H7 (cell line): ENCODE measurements at places on chromosomes 1 and 21. TPM values are rescaled to one million over a fixed set of nuclear protein-coding genes. Genes with fewer than 3 reads are reported as not detected.

RCSD1 gene
- total RNA-seq = 0.31 and 0.37 TPM in 2 replicates

DNA sequence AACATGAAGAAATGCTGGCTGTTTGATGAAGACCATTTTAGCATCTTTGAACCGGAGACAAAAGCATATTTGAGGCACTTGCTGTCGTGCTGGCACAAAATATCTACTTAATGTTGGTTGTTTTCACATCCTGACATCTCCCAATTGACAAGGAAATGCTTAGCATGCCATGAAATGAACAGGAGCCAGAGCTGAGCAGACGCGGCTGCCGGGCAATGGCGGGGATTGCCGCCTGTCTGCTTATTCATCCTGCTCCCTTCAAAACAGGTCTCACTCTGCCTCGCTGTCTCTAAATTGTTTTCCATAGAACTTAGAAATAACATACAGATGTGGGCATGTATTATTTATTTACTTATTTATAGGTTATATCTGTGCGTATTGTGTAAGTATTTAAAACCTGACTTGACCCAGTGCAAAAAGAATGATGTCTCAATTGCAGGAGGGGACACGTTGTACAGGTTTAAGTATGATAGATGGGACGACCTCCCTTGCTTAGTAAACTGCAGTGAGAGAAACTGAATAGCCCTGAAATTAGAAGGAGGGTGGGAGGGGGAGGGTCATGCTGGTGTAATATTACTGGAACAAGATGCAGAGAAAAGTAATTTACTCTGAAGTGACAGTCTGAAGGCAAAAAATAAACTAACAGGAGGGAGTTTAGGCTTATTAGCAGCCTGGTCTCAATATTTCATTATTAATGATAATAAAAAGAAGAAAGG, 590.4 kb upstream of the PLXNA2 start:
- DNase-seq = no peak

DNA sequence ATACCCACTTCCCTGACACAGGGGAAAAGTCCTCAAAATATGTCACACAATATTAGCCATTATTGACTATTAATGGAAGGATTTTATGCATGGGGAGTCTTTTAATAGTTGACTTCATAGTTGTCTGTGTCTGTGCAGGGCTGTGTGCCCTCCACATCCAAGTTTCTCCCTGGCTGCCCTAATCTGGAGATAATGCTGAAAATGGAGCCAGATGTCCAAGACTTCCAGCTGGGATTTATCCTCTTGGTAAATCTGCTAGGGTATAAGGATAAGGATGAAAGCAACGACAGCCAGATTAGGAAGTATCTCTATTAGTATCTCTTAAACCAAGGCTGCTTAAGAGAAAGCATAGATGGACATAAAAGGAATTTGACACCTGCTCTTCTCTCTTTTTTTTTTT, 42.1 kb downstream of the CDK18 start:
- DNase-seq = no peak

- no peak for DNase-seq
These were observed 24.0 kb upstream of the DENND1B start for GRCh38 chr1:197799271-197799670.

DNA sequence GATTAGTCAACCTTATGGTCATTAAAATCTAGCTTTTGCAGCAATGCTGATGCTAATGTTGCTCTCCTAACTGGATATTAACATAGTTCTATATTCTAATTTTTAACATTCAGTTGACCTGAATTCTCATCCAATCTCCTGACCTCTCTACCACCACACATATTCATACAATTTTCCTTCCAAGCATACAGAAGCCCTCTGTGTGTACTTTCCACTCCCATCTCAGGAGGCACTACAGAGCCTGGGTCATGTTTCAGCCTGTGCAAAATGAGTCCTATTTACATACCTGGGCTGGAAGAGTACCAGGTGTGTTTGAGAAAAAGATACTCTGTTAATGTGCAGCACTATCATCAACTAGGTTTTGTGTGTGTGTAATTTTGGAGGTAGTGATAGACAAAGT, 486.3 kb downstream of the NEGR1 start:
- no peak for DNase-seq

- DNase-seq = no peak
These were observed 39.0 kb downstream of the TEX35 start for GRCh38 chr1:178551940-178552339.

GRCh38 chr1:25128121-25128621, 104.1 kb downstream of the SYF2 start:
- no peak for DNase-seq

DNA sequence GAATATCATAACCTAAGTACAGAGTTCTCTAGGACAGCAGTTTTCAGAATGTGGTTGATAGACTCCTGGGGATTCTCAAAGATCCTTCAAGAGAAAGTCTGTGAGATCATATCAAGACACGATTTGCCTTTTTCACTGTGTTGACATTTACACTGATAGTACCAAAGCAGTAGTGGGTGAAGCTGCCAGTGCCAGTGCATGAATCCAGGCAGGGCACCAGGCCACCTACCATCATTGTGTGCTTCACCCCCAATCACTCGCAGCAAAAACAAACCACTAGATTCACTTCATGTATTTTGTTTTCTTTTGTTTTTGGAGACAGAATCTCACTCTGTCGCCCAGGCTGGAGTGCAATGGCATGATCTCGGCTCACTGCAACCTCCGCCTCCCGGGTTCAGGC, 23.9 kb downstream of the DNAJC16 start:
- no peak for DNase-seq

DNA sequence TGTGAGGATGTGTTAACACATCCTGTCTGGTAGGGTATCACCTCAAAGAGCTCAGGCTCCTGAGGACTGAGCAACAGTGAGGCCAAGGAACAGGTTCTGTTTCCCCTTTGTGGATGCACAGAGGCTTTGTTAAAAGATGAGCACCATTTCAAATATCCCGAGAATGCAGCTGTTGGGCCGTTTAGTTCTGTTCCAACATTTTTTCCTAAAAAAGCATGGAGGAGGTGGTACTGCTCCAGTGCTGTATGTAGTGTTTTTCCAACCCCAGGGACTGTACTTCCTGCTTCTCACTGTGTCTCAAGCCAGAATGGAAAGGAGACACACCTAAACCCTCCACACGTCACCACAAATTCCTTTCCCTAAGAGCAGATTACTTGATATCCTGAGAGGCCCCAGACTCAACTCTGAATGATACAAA, 53.8 kb upstream of the BCL10 start:
- DNase-seq = peak; percentile 14

GRCh38 chr1:15123925-15124324, 29.6 kb upstream of the TMEM51 start:
- DNase-seq = no peak

DNA sequence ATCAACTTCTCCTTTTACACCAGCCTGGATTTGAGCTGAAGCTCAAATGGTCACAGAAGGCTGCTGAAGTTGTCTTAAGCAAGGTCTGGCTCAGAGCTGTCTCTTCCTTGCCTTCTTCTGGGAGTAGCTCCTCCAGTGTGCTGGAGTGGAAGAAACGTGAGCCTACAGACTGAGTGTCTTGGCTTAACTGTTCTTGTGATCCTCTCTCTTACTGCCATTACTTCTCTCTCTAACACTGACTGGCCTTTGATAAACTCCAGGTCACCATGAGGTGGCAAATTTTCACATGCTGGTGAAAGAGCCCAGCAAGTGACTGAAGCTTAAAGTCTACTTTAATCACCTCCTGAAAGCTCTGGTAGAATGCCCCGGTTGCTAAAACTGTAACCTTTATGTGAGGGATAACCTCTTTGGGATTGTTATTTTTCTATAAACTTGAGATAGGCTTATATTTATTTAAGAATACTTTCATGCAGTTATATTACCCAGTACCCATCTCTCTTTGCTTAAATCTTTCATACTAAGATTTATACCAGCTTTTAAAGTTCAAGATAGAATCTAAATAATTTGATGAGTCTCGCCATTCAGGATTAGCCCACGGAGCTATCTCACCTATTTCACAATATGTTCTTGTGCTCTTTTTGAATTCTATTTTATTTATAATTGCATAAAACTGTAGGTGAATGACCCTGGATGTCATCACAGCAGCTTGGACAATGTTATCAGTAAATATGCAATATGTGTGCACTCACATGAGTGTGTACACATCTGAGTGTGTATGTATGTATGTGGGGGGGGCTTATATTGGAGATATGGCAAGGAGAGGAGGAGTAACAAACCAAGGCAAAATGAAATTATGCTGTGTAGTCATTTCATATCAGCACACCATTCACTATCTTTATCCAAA, 924.0 kb downstream of the LTN1 start:
- peak; percentile 2 for DNase-seq

DNA sequence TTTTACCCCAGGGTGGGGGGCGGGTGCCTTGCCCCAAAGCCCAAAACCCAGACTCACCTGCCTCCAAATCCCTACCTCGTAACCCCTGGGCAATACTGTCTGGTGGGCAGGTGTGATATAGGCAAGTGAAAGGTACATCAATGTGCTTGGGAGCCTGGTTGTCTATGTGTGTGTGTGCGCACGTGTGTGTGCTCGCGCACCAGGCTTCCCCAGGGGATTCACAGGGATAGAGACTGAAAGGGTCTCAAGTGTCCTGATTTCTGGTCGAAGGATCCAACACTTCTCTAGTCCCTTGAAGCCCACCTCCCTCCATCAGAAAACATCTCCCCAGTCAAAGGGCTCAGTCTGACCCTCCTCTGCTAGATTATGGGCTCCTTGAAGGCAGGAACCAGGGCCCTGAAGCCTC, 28.9 kb upstream of the EPB41 start:
- DNase-seq = no peak

GRCh38 chr1:3028531-3029282, 7.4 kb downstream of the ACTRT2 start:
- DNase-seq = peak; percentile 19

- no peak for DNase-seq
These were observed 22.4 kb downstream of the ESRRG start for GRCh38 chr1:216700779-216701178.
